ENCODE measurements at places on chromosomes 2 and 18.

DNA sequence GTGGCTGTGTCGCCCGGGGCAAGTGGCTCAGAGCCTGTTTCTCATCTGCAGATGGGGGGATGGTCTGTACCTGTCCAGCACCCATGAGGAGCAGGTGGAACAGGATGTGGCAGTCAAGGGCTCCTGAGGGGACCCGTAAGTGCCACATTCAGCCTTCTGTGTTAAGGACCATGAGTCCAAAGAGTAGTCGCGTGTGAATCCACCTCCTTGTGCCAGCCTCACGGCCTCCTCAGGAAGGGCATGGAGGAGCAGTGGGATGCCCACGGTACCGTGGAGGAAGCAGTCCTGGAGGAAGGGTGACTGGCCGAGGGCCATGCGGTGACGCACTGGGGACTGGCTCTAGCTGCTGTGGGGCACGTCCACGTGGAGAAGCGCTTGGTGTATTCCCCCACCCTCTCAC is 61.1 kb downstream of the ODC1 start:
- no peak for DNase-seq

DNA sequence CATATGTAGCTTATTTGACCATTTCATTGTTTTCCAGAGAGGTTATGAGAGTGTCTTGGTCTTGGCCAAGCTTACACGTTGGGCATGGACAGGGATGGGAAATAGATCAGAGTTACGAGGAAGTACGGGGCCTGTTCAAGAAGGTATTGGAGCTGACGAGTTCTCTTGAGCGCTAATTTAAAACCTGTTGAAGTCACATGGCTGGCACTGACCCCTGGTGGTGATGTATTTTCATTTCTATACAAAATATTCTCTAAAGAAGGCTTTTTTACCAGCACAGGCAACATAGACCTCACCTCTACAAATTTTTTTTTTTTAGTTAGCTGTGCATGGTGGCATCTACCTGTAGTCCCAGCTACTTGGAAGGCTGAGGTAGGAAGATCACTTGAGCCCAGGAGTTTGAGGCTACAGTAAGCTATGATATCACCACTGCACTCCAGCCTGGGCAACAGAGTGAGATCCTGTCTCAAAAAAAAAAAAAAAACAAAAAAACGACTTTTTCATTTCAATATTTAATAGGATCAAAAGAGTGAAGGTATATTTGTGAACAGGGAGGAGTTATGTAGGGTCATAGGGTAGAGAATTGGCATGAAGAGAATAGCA is 19.6 kb downstream of the UGP2 start:
- peak; percentile 49 for DNase-seq

GRCh38 chr2:217120429-217120828 is 260.6 kb upstream of the TNP1 start:
- no peak for DNase-seq

- no peak for DNase-seq
Observed at GRCh38 chr2:37779139-37779538, 107.7 kb upstream of the CDC42EP3 start.

DNA sequence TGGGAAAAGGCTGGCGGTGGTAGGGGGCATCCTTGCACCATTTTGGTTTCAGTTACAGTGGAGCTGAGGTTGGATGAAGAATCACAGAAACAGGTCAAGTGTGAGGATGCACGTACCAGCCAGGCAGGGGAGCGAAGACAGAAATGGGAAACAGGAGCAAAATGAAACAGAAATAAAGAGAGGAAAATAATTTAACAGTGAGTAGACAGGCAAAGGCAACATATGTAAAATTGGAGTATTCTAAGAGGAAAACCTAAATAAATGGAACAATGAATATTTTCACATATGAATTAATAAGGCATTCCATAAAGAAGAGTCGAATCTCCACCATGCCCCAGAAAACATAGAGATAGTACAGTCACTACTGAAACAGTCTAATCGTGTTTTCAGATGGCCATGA is 29.7 kb downstream of the LRRFIP1 start:
- DNase-seq: no peak

- DNase-seq: no peak
Observed at GRCh38 chr2:71001981-71002570, 7.4 kb upstream of the TEX261 start.

DNA sequence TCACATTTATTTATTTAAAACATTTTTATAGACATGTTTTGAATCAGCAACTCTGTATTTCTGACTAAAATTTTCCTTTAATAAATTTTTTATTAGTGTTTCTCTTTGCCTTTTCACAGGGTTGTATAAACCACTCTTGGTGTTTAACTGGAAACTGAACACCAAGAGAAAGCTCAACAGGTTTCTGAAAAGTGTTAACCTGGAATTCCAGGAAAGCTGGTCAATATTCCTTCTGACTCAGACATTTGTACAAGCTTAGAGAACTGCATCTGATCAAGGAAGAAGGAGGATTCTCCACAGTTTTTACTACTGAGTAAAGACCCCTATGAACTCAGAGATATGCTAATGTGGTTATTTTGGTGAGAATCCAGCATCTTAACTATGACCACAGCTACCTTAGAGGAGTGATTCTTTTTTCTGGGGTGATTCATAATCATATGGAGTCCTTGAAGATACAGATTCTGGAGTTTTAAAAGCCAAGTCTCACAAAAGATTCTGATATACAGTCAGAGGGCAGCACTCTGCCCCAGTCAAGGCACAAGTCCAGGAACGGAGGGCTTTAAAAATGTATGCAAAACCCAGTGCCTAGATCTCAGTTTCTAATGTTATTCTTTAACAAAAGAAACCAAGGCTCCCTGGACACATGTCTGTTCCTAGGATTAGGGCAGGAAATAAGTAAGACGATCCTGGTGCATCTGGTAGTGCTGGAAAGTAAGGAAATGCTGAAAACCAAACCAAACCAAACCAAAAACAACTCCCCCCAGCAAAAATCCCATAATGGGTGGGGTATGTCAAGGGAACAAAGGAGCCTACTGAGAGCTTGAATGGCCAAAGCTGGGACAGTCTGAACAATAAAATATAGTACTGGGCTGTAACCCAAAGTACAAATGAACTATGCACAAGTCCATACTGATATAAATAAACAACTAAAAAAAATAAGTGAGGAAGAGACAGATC is 85.1 kb upstream of the FZD5 start:
- DNase-seq: no peak

- no peak for DNase-seq
Observed at GRCh38 chr18:48011926-48012465, 81.5 kb upstream of the SMAD2 start.

- peak; percentile 47 for DNase-seq
Observed at GRCh38 chr2:231563378-231563961, 29.2 kb upstream of the TEX44 start.

GRCh38 chr2:138632066-138632620 is 130.6 kb downstream of the SPOPL start:
- DNase-seq: no peak

- no peak for DNase-seq
Observed at GRCh38 chr2:152166633-152167032, 8.9 kb downstream of the STAM2 start.

DNA sequence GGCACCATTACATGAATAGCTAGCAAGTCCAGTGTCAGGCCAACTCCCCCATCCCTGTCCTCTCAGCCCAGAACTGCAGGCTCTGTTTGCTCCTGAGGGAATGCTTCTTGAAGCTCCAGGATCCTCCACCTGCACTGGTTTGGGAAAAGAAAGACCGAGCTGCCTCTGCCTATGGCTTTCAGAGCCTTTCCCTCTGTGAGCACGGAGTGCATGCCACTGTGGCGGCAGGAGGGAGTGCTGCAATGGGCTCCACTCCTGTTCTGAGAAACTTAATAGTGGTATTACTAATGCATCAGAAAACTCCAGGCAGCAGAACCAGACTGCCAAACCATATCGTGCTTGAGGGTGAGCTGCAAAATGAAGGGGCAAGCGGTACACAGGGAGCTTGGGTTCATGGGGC is 271.8 kb downstream of the SRBD1 start:
- no peak for DNase-seq

DNA sequence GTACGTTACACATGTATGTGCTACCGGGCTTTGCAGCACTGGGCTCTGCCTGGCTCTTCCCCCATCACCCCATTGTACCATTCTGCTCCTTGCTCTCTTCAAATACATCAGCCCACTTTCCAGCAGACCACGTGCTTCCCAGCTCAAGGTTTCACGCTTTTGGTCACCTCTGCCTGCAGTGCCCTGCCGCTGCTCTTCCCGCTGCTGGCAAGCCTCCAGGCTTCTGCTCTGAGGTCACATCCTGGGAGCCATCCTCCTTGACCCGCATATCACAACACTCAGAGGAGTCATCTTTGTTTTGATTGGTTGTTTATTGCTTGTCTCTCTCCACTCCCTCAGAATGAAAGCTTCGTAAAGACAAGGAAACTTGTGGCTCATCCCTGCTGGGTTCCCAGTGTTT is 34.1 kb downstream of the KIF5C start:
- no peak for DNase-seq

- no peak for DNase-seq
Observed at GRCh38 chr2:207333599-207334300, 168.0 kb upstream of the KLF7 start.

DNA sequence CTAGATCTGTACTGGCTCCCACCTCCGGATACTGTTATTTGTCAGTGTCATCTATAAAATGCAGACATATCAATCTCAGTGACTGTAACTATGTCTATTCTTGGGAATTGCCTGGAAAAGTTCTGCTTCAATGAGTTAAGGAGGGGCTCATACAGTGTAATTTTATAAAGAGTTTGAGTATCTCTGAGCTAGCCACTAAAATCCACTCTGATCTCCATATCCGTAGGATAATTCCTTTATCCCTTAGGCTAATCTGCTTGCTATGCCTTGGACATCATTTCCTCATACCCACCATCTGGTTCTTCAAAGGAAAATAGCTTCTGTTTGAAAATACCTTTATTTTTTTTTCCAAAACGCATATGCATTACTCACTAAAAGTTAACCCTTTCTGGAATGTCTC is 863.2 kb downstream of the SUCLG1 start:
- DNase-seq: peak; percentile 18

GRCh38 chr2:171728989-171729951 is 42.0 kb downstream of the DYNC1I2 start:
- DNase-seq: no peak

GRCh38 chr18:79366177-79367094 is 29.3 kb upstream of the NFATC1 start:
- no peak for DNase-seq

DNA sequence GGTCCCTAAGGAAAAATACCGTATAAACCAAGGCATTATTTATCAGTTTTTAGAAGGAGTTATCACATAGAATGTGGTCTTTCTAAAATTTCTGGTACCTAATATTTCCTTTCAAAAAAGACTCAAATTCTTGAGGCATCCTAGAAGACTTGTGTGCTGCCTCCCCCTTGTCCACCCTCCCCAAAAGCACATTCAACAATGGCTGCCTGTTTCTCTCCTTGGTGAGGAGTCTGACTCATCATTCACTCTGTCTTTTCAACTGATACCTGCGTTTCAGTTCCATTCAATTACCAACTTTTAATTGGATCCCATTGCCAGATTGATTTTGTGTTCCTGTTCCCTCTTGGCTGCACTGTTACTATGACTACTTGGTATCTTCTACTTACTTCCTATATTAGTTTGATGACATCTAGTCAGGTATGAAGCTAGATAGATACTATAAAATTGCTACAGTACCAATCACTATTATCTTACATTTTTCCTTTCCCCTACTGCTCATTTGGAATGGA is 72.9 kb downstream of the XRCC5 start:
- DNase-seq: no peak

- DNase-seq: no peak
Observed at GRCh38 chr2:65046633-65047407, 9.4 kb upstream of the CEP68 start.

- peak; percentile 72 for DNase-seq
Observed at GRCh38 chr2:33034784-33035183, 88.0 kb downstream of the LTBP1 start.

DNA sequence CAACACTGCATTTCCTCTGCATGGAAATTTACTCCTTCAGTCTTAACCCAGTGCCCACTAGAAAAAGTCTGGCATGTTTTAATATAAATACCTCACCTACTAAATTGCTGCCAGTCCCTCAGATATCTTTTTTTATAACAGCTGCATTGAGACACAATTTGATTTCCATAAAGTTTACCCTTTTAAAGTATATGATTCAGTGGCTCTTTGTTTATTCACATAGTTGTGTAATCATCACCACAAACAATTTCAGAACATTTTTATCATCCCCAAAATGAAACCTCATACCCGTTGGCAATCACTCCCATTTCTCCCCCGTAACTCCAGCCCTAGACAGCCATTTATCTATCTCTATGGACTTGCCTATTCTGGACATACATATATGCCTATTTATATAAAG is 17.0 kb upstream of the FRZB start:
- no peak for DNase-seq

GRCh38 chr18:12737243-12737902 is 34.5 kb downstream of the PSMG2 start:
- DNase-seq: no peak

All from muscle of back (tissue), 13 donors.